Caco-2 (cell line): ENCODE measurements at places on chromosomes 6 and 20.

- no peak for DNase-seq
These were observed 39.6 kb downstream of the TPD52L1 start for GRCh38 chr6:125193208-125193607.

GRCh38 chr20:38751360-38751976, 3.2 kb downstream of the ACTR5 start:
- no peak for DNase-seq

DNA sequence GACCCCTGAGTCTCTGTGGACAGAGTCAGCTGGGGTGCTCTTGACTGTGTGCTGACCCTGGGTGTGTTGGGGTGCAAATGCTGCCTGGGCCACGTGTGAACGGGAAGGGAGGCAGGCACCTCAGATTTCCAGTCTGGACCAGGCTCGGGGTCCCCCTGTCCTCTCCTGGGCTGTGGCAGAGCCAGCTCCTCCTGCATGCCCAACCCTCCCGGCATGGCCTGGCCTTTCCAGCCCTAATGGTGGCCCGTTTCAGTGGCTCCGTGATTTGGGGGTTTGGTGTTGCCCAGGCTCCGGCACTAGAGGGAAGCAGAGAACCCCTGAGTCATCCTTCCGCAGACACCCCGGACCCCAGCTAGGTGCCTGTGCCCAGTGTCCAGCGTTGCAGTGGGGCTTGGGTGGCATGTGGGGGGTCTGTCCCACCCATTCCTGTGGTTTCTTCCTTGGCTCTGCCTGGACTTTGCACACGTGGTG, 9.1 kb downstream of the RBM38 start:
- DNase-seq = no peak

- DNase-seq = peak; percentile 40
These were observed 191.9 kb downstream of the MOXD1 start for GRCh38 chr6:132209351-132209750.

GRCh38 chr20:62176866-62177265, 6.0 kb upstream of the MTG2 start:
- no peak for DNase-seq

- DNase-seq = no peak
These were observed 40.0 kb downstream of the BICRAL start for GRCh38 chr6:42821846-42822245.

DNA sequence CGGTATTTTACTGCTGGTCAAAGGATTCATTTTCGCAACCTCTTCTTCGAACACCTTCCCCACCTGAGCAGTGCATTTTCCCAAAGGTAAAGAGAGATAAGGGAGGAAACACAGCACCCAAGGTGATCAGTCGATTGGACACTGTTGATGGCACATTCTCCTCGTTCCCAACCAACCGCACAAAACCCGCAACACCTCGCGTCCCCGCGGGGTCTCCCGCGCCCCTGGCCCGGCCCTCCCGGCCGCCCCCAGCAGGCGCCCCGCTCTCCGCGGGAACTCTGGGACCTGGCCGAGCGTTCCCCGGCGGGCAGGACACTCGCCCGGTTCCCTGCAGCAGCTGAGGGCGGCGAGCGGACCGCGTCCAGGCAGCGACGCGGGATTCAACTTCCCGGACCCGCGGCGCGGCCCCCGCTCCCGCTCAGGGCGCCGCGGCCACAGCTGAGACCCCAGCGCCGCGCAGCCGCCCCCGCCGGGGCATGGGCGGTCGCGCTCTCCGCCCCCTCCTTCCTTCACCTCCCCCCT, 506 bp downstream of the RGS17 start:
- peak; percentile 8 for DNase-seq

DNA sequence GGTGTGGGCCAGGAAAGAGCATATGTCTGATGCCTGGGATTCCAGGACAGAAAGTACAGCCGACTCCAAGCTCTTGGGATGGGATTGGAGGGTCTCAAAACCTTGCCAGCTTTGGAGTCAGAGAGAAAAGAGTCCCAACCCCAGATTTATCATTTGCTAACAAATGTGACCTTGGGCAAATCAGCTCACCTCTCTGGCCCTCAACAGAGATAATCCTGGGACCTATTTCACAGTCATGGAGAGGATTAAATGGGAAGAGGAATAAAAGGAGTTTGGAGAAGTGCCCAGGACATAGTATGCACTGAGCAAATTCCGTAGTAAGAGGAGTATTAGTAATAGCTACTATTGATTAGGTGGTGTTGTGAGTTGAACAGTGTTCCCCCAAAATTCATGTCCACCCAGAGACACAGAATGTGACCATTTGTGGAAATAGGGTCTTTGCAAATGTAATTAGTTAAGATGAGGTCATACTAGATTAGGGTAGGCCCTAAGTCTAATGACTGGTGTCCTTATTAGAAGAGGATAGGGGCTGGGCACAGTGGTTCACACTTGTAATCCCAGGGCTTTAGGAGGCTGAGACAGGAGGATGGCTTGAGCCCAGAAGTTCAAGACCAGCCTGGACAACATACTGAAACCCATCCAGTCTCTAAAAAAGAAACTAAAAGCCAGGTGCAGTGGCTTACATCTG, 17.1 kb downstream of the RIPOR3 start:
- DNase-seq = no peak

- DNase-seq = no peak
These were observed 568.2 kb downstream of the MAFB start for GRCh38 chr20:40120827-40121226.

DNA sequence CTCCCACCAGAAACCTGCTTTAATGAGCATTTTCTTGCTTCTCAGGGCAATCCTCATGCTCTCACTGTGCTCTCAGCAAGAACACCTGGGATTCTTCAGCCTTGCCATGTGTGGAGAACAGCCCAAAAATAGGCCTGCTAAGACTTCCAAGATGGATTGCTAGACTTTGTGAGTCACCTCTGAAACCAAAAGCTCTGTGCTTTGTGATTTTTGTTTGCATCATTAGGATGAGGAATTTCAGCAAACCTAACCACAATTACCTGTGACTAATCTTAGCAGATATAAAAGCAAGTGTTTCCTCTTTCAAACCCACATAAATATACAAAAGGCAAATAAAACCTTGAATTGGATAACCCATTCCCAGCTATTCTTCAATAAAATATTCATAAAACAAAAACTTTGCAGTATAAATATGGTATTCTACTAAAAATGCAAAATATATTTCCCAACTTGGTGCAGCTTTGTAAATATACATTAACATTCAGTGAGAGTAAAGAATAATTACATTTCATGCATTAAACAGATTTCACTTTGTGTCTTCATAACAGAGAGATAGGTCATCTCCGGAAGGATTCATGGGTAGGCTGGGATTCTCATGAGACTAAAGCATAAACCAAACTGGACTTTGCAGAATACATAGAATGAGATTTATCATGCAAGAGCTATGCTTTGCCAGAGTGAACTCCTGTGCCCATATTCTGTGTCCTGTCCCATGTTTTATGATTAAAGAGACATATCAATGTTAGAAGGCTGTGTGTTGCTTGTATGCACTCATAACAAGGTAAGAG, 33.5 kb downstream of the TPBG start:
- no peak for DNase-seq

DNA sequence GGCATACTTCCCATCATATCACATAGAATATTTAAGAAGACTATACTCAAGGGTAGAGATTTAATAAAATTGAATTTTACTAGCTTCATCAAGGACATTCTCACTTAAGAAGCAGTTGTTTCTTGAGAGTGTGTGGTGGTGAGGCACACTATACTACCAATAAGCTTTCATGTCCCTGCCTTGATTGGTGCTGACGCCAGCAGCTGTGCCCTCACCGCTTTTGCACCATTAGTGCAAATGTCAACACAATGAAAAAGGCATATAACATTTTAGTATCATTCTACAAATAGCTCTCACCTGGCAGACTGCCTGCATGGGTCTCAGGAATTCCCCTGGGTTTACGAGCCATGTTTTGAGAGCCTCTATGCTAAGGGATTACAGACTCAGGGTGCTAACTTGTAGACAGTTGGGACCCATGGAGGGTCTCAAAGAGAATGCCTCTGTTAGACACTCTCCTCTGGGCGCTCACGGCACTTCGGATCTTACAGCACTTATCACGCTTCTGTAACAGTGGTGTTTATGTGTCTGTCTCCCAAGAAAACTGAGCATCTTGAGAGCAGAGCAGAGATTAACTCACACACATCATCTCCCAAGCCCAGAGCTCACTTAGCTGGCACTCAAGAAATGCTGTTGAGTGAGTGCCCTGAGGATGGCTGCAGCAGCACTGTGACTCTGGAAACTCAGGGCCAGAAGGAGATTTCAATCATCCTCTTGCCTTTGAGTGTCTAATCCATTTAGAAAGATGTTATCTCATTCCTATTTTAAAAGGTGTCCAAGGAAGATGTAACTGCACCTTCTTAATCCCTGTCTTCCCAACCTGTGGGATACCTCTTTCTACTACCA, 143.3 kb upstream of the GPR6 start:
- no peak for DNase-seq

GRCh38 chr6:31556307-31556706, 8.9 kb downstream of the NFKBIL1 start:
- DNase-seq = no peak

- DNase-seq = no peak
These were observed 49.7 kb downstream of the SYNE1 start for GRCh38 chr6:152587473-152587872.

DNA sequence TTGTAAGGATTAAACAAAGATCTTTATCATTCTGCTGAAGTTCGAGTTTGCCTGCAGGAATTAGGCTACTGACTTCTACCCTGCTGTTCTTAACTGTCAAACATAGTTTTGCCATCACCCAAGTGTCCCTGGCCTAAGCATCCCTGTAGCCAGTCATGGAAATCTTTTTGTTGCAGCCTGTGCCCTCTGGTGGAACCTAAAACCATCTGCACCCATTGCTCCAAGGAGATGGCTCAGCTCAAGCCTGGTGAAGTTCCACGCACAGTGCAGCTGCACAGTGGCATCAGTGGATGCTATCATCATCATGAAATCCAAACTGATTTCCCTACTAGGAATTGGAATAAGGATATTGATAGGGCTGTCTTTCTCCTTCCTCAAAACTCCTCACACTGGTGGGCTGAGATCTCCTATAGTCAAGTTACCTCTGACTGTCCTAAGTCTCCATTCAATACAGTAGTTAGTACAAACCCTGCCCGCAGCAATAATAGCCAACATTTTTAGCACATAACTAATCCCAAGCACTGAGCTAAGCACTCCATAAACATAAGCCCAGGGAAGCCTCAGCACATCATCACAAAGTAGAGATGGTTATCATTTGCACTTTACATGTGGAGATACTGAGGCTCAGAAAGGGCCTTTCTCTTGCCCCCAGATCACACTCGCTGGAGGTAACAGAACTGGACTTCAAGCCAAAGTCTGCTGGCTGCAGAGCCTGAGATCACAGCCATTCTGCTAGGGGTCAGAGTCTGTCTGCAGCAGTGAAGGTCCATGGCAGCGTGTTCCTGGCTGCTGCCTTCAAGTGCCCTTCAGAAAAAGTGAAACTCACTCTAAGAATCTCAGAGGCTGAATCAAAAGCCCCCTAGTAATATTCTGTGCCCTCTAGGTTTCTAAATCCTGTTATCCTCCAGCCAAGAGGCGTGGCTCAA, 77.2 kb upstream of the MC3R start:
- DNase-seq = peak; percentile 24

DNA sequence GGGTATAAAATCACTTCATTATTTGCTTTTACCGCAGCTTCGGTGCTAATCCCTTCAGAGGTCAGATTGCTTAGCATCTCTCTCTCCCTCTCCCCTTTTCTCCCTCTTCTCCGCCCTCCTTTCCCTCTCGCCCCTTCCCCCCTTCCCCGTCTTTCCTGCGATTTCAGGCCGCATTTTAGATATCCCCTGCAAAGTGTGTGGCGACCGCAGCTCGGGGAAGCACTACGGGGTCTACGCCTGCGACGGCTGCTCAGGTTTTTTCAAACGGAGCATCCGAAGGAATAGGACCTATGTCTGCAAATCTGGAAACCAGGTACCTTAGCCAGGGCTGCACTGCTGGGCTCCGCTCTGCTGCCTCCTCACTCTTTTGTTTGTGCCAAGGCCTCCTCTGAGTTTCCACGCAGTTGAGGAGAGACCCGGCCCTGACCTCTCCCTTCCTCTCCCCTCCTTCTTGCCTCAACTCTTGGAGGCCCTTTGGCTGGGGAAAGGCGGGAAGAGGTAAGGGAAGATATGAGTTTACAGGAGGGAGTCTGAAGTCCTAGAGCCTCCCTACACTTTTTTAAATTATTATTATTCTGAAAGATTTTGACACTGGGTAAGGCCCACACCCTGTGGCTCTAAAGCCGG, 5.6 kb downstream of the NR2E1 start:
- DNase-seq = no peak

DNA sequence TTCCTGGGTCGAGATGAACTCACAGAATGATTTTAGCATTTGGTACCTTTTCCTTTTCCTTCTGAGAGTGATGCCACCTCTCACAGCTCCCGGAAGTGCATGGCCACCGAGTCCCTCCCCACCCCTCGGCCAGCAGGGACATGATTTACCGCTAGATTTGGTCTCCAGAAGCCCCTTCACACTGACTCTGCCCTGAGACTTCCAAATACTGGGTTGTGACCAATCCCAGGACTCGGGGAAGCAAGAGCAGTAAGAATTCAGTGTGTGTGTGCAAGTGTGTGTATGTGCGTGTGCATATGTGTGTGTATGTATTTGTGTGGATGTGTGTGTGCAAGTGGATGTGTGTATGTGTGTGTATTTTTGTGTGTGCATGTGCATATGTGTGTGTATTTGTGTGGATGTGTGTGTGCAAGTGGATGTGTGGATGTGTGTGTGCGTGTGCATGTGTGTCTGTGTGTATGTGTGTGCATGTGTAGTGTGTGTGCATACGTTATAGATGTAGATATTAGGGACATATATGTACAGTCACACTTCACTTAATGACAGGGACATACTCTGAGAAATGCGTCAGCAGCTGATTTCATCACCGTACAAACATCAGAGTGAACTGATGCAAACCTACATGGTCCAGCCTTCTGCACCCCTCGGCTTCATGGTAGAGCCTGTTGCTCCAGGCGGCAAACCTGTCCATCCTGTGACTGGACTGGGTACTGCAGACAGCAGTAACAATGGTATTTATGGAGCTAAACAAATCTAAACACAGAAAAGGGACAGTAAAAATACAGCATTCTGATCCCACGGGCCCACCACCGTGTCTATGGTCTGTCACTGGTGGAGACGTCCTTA, 374.5 kb downstream of the TAF4 start:
- DNase-seq = peak; percentile 36

- no peak for DNase-seq
These were observed 75.1 kb downstream of the MYO6 start for GRCh38 chr6:75824160-75824559.

DNA sequence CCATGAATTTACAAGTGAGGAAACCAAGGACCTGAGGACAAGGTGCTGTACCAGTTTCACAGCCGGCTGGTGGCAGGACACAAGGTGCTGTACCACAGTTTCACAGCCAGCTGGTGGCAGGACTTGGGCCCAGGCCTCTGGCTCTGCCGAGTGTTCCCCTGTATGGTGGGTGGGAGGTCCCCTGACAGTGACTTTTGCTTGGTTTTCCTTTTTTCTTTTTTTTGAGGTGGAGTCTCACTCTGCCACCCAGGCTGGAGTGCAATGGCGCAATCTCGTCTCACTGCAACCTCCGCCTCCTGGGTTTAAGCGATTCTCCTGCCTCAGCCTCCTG, 212.4 kb downstream of the LY86 start:
- DNase-seq = no peak

DNA sequence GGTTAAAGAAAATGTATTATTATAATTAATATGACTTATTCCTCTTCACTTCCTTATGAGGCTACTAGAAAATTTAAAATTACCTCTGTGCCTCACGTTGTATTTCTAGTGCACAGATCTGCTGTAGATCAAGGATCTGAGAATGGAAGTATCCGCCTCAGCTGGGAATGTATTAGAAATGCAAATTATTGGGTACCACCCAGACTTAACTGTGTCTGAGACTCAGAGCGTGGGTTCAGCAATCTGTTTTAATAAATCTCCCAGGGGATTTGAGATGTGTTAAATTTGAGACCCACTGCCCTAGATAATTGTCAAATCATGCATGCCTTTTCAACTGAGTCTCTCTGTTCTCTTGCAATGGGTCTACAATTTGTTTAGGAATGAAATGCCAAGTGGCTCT, 658.0 kb upstream of the NOX3 start:
- DNase-seq = no peak
